Stimulated activated naive B cell treated with anti-CD40 and anti-IgM and Interleukin-4, amounts not matched to agents 10 μg/mL and 1 μg/mL and 100 μg/mL, for 72 hours (primary cell): ENCODE measurements at places on chromosomes 3 and 15.

GRCh38 chr3:38117748-38118420, 19.0 kb downstream of the ACAA1 start:
- peaks cover 24% of the 10 kb centered on the region for H3K4me1 ChIP-seq
- H3K27ac ChIP-seq = peak overlapping the region; percentile 22
- H3K4me3 ChIP-seq = no peak overlapping the region
- H3K27me3 ChIP-seq = no peaks in the 10 kb centered on the region
- peaks cover 34% of the 10 kb centered on the region for H3K36me3 ChIP-seq

DNA sequence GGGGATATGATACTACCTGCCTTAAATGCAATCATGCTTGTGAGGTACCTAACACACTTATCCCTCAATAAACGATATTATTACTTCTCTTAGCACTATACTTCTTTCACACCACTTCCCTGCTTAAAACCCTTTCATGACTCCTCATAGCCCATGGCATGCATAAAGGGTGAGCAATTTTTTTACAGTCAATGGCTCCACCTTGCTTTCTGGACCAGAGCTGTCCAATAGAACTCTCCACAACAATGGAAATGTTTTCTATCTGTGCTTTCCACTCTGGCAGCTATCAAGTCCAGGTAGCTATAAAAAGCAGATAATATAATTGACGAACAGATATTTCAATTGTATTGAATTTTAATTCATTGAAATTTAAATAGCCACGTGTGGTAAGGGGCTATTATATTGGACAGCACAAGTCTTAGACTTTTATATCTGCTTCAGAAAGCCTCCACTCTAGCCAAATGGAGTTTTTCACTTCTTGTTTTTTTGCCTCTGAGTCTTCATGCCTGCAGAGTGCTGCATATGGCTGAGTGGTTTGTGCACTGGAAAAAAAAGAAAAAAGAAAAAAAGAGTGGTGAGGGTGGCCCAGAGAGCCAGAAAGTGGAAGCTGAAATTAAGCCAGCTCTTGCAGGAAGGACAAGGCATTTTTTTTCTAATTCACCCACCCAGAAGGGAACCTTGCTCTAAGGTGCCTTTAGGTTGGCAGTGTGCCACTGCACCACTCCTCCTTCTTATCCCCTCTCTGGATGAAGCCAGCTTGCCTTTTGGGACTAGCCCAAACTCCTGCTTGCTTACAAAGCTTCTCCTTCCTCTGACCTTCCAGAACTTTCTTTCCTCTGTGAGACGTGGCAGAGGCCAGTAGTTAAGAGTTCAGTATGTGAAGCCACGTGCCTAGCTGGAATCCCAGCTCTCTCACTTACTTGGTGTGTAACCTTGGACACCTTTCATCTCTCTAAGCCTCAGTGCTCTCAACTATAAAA, 239.0 kb upstream of the LRTM1 start:
- H3K36me3 ChIP-seq = no peaks in the 10 kb centered on the region
- DNase-seq = no peak
- H3K27me3 ChIP-seq = no peaks in the 10 kb centered on the region
- no peak overlapping the region for H3K4me3 ChIP-seq

DNA sequence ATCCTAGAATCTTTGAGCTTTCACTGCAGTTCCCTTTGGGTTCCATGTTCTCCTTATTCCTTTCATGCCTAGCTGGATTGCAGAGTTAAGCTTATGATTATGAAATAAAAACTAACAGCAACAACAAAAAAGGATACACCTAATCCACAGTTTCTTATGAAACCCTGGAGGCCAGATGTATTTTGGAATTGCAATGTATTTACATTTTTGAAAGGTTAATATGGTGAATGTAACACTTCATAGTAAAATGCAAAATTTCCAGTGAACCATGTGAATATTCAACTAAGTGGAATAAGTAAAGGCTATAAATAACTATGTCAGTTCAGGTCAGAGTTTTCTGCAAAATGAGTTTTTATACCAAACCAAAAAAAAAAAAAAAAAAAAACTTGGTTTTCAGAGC, 65.8 kb upstream of the FLNB start:
- no peak overlapping the region for H3K4me3 ChIP-seq
- H3K27ac ChIP-seq = no peak overlapping the region
- no peaks in the 10 kb centered on the region for H3K4me1 ChIP-seq
- no peak for DNase-seq
- H3K36me3 ChIP-seq = peaks cover 12% of the 10 kb centered on the region
- H3K27me3 ChIP-seq = no peaks in the 10 kb centered on the region

DNA sequence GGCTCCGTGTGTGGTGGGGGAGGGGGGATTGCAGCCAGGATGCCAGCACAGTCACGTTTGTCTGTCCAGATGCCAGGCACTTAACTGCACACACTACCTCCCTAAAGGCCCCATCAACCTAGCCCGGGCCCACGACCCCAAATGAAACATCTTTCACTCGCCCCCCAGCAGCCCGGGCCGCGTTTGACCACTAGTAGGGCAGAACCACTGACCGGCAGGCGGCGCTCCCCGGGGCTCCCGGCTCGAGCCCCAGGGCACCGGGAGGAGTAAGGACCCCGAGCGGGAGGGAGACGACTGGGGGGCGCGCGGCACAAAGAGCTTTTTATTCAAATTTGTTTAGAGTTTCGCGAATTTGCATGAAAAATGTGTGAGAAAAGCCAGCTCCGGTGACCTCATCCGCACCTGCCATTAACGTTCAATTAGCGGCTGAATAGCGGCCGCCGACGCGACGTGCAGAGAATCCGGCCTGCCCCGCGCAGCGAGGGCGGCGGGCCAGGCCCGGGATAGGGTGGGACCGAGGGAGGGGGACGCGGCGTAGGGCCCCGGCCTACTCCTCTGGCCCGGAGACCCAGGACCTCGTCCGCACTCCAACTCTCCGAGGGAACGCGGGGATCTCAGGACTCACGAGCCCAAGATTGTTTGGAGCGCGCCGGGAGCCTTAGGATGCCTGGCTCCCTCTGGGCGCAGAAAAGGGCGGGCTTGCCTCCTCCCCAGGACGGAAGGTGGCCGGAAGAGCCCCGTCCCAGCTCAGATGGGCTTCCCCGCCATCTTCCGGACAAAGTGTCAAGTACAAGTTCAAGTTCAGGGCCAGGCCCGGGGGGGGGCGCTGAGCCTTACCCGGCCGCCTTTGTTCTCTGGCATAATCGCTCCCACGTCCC, 64.9 kb upstream of the POLG start:
- H3K4me3 ChIP-seq = peak overlapping the region; percentile 81
- no peaks in the 10 kb centered on the region for H3K36me3 ChIP-seq
- H3K27ac ChIP-seq = peak overlapping the region; percentile 42
- DNase-seq = no peak
- peaks cover 84% of the 10 kb centered on the region for H3K27me3 ChIP-seq
- peaks cover 14% of the 10 kb centered on the region for H3K4me1 ChIP-seq

DNA sequence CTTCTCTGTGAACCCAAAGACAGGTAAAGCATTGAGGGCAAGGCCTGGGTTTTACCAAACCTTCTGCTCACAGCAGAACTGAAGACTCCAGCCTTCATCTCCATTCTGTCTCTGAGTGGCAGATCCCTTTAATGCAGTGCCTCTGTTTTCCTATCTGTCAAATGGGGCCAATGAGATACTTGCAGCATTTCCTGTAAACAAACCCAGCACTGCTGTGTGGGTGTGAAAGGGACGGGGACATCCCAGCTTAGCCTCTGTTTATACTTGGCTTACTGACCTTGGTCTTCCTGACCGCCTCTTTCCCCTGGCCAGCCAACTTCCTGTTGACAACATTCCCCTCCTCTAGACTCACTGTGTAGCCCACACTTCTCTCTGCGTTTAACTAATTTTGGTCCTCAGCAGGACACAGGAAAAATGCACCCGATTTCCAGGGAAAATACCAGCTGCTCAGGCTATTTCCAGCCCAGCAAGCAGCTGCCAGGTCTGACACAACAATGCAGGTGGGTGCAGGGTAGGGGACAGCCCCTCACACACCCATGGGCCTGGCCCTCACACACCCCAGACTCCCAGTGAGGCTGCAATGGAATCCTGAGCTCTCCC, 105.9 kb upstream of the HERC1 start:
- DNase-seq = no peak
- no peak overlapping the region for H3K27ac ChIP-seq
- peak overlapping the region; percentile 12 for H3K4me3 ChIP-seq
- no peaks in the 10 kb centered on the region for H3K36me3 ChIP-seq
- no peaks in the 10 kb centered on the region for H3K27me3 ChIP-seq
- H3K4me1 ChIP-seq = peaks cover 26% of the 10 kb centered on the region

DNA sequence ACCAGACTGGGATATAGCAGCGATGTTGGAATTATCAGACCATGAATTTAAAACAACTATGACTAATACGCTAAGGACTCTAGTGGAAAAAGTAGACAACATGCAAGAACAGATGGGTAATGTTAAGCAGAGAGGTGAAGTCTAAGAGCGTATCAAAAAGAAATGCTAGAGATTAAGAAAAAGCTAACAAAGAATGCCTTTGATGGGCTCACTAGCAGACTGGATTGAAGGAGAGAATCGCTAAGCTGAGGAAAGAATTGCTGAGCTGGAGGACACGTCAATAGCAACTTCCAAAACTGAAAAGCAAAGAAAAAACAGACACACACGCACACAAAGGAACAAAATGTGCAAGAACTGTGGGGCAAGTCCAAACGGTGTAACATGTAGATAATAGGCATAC, 20.0 kb upstream of the CMTM6 start:
- no peaks in the 10 kb centered on the region for H3K27me3 ChIP-seq
- no peak overlapping the region for H3K4me3 ChIP-seq
- H3K4me1 ChIP-seq = peaks cover 6% of the 10 kb centered on the region
- peaks cover 22% of the 10 kb centered on the region for H3K36me3 ChIP-seq
- no peak for DNase-seq

- no peaks in the 10 kb centered on the region for H3K36me3 ChIP-seq
- no peak overlapping the region for H3K4me3 ChIP-seq
- no peak for DNase-seq
- peaks cover 7% of the 10 kb centered on the region for H3K27me3 ChIP-seq
These were observed 255.5 kb upstream of the TGFBR2 start for GRCh38 chr3:30350901-30351300.

DNA sequence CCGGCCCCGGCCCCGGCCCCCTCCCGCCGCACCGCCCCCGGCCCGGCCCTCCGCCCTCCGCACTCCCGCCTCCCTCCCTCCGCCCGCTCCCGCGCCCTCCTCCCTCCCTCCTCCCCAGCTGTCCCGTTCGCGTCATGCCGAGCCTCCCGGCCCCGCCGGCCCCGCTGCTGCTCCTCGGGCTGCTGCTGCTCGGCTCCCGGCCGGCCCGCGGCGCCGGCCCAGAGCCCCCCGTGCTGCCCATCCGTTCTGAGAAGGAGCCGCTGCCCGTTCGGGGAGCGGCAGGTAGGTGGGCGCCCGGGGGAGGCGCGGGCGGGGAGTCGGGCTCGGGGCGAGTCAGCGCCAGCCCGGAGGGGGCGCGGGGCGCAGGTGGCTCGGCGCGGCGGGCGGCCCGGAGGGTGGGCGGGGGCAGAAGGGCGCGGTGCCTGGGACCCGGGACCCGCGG, 352 bp downstream of the CHRD start:
- H3K27ac ChIP-seq = no peak overlapping the region
- no peak overlapping the region for H3K4me3 ChIP-seq
- peaks cover 13% of the 10 kb centered on the region for H3K4me1 ChIP-seq

GRCh38 chr15:58724466-58724865, 25.0 kb downstream of the ADAM10 start:
- H3K27me3 ChIP-seq = no peaks in the 10 kb centered on the region
- H3K4me1 ChIP-seq = peaks cover 19% of the 10 kb centered on the region
- H3K4me3 ChIP-seq = peak overlapping the region; percentile 10
- H3K36me3 ChIP-seq = peaks cover 2% of the 10 kb centered on the region
- DNase-seq = peak; percentile 55

DNA sequence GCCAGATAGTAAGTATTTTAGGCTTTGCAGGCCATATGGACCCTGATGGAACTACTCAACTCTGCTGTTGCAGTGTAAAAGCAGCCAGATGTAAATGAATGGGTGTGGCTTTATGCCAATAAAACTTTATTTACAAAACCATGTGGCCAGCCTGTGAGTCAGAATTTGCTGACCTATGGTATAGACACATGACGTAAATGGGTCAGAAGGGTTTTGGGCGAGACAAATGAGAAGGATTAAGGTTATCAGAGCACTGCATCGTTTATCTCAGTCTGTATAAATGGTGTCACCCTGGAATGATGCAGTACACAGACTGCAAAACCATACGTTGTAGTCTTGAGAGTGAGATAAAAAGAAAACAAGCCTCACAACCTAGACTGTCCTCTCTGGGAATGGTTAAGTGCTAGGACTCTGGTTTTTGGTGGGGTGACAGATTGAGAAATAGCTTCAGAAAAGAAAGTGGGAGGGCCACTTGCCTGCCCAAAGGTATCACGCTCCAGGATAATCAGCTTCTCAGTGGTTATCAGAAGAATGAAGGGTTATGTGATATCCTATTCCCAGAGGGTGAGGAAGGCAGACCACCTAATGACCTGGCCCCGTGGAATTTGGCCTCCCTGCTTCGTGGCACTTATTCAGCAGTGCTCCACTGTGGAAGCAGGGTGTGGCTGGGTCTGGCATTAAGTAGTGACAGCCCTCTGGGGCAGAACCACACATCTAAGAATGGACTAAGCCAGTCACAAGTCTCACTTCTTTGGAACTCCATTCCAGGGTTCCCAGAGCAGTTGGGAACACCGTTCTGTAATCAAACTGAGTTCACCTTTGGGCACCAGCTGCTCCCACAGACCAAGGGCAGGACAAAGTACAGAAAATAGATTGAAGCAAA, 46.1 kb downstream of the ABHD5 start:
- peaks cover 7% of the 10 kb centered on the region for H3K27me3 ChIP-seq
- H3K27ac ChIP-seq = no peak overlapping the region
- no peaks in the 10 kb centered on the region for H3K4me1 ChIP-seq
- no peak for DNase-seq

- no peaks in the 10 kb centered on the region for H3K36me3 ChIP-seq
- DNase-seq = no peak
- H3K27ac ChIP-seq = no peak overlapping the region
- H3K4me3 ChIP-seq = no peak overlapping the region
- H3K4me1 ChIP-seq = no peaks in the 10 kb centered on the region
- no peaks in the 10 kb centered on the region for H3K27me3 ChIP-seq
These were observed 422.2 kb downstream of the GBE1 start for GRCh38 chr3:81339040-81339845.

GRCh38 chr3:16932877-16933276, 48.1 kb downstream of the PLCL2 start:
- no peak for DNase-seq
- H3K4me3 ChIP-seq = peak overlapping the region; percentile 71
- peak overlapping the region; percentile 49 for H3K27ac ChIP-seq
- no peaks in the 10 kb centered on the region for H3K27me3 ChIP-seq

GRCh38 chr3:26590919-26591484, 31.6 kb upstream of the LRRC3B start:
- no peak overlapping the region for H3K27ac ChIP-seq
- H3K4me1 ChIP-seq = no peaks in the 10 kb centered on the region
- H3K36me3 ChIP-seq = no peaks in the 10 kb centered on the region
- no peak overlapping the region for H3K4me3 ChIP-seq
- no peaks in the 10 kb centered on the region for H3K27me3 ChIP-seq
